ENCODE measurements at places on chromosomes 5 and 9.

- DNase-seq: no peak
Observed at GRCh38 chr5:137264573-137264972, 234.6 kb downstream of the SPOCK1 start.

DNA sequence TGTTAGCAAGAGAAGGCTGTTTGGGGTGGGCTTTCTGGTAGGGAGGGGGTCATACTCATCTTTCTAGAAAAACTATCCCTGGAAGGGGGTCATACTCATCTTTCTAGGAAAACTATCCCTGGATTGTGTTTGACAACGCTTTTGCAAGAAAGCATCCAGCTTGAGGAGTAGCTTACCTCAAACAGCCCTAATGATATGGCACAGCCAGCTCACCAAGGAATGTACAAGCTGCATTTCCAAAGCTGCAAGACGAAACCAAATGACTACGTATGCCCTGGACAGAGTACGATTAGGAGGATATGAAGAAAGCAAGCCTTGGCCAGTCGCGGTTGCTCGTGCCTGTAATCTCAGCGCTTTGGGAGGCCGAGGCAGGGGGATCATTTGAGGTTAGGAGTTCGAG lies 63.4 kb downstream of the KLF4 start:
- DNase-seq: no peak

- no peak for DNase-seq
Observed at GRCh38 chr9:13790055-13790454, 510.6 kb upstream of the MPDZ start.

GRCh38 chr5:33824516-33825195 lies 67.1 kb downstream of the ADAMTS12 start:
- no peak for DNase-seq

GRCh38 chr5:113869611-113870010 lies 356.1 kb downstream of the YTHDC2 start:
- no peak for DNase-seq

DNA sequence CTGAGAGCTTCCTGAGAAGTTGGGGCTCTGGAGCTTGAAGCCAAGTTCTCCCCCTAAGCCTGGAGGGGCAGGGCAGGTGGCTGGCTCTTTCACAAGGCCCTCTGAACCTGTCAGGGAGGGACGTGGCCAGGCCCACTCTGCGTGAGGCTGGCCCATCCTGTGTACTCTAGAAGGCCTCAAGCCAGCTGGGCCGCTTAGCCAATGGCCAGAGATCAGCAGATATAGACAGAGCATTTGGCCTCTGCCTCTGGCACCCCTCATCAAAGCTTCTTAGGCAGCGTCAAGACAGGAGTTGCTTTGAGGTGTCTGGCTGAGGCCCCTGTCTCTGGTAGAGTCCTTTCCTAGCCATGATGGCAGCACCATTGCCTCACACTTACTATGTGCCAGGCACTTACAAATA lies 105.6 kb downstream of the FGF18 start:
- DNase-seq: no peak

DNA sequence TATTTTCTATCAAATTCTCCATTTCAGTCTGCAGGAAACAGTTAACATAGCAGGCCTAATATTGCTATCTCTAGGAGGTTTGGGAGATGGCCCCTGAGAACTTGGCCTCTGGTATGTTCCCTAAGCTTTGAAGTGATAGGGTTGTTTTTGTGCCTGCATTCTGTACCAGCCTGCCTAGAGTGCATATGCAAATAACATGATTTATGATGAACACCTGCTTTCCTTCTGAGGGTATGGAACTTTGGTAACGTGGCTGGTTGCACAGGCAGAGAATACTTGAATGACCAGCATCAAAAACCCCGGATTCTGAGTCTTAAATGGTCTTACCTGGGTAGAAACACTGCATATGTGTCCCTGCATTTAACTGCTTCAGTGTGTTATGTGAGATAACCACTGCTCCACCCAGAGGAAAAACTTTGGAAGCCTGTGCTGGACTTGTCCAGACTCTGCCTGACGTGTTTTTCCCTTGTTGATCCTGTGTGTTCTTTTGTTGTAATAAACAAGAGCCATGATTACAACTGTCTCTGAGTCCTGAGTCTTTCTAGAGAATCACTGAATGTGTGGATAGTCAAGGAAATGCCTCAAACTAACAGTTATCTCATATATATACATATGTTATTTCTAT lies 111.3 kb upstream of the ABCA1 start:
- no peak for DNase-seq

DNA sequence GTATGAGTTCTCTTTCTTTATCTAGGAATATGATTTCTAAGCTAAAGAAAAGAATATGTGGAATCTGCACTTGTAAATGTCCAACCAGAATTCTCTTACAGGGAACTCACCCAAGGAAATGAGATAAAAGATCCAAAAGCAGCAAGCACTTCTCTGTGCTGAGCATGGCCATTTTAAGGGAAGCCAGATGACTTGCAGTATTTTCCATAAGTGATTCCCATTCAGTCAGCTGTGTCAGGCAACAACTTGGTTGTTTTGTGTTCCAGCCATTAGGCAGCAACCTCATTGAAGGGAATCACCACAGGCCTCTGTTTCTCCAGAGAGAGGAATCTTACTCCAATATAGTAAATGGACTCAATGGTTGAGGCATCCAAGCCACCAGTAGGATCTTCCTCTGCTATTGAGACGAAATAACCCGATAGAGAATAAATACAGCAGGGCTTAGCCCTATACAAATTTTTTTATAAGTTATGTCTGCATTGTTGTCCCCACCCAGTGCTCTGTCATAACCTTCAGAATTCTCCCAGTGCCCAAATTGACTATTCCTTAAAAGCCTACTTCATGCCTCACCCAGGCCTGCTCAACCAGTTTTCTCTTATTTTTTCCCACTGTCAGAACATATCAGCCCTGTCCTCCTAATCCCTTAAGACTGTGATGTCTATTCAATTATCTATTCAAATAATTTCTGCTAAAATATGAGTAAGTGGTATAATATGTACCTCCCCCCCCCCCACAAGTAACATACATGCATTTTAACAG lies 236.6 kb downstream of the PJA2 start:
- DNase-seq: no peak

DNA sequence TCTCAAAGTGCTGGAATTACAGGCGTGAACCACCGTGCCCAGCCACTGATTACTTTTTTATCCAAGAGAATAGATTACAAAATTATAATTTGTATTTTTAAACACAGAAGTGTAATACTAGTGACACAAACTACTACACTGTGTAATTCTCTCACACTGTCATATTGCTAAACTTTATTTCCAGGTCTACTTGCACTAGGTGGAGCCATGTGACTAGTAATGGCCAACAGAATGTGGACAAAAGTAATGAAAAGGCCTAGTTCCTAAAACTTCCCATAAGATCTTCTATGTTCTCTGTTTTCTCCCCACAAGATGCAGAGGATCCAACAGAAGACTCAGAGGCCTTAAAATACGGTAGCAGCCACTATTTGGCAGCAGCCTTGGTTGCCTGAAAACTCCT lies 27.3 kb downstream of the NADK2 start:
- DNase-seq: no peak

GRCh38 chr5:146595088-146595487 lies 79.1 kb upstream of the GPR151 start:
- no peak for DNase-seq

- DNase-seq: no peak
Observed at GRCh38 chr5:124328201-124328600, 418.2 kb downstream of the ZNF608 start.

DNA sequence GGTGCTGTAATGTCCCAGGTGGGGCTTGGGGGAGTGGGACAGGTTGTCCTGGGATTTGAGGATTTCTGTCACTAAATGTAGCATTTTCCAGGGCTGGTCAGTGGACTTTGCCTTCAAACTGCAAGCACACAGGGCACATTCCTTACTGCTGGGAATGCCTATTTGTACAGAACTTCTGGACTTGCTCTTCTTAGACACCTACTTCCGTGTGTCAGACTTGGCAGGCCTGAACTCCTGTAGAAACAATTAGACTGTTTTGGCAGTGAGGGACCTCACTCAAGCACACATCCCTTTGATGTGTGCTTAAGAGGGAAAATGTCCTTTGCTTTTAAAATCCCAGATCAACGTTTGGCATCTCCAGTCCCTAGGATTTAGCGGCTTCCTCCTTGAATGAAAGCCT lies 192.2 kb downstream of the PAPPA start:
- DNase-seq: no peak

DNA sequence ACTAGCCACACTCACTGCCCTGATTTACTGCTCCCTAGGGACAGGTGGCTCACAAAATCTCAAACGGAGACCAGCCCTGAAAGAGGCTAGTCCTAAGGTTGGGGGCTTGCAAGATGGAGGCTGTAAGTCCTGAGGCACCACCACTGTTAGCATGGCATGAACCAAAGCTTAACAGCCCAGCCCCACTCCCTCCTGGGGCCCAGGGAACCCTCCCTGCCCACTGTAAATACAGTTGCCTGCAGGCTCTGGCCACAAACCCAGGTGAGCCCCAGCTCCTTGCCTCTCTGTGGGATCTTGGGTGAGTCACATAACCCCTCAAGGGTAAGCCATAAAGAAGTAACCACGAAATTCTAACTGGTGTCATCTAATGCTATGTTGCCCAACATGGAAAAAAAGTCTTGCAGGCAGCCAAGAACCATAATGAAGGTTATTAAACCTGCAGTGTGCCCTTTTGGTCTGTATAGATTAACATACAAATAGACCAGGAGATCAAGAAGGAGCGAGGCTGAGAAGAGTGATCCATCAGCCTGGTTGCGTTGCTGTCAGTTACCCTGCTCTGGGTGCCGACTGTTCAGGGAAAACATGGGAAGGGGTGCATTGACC lies 1.7 kb upstream of the POMT1 start:
- peak; percentile 49 for DNase-seq

DNA sequence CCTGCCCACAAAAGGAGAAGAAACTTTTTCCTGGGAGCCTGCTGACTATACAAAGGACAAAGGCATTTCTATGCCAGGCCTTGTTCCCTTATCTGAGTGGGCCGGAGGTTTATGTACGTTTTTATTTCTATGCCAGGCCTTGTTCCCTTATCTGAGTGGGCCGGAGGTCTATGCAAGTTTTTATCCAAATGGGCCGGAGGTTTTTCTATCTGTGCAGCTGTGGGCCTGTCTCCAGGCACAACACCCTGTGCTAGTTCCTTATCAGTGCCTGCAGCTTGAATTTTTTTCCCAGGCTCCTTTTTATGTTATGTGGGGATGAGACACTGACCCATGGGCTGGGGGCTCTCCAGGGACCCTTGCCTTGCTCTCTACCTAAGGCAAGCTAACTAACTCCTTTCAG lies 5.5 kb downstream of the SLC25A2 start:
- no peak for DNase-seq

- DNase-seq: no peak
Observed at GRCh38 chr5:58926541-58926935, 343.7 kb downstream of the RAB3C start.

- DNase-seq: no peak
Observed at GRCh38 chr9:109417054-109417453, 81.1 kb downstream of the PTPN3 start.

GRCh38 chr5:143605403-143606005 lies 202.0 kb upstream of the NR3C1 start:
- no peak for DNase-seq

GRCh38 chr5:79305706-79306105 lies 69.8 kb downstream of the JMY start:
- no peak for DNase-seq

- DNase-seq: no peak
Observed at GRCh38 chr5:169767938-169768337, 130.9 kb downstream of the DOCK2 start.

- no peak for DNase-seq
Observed at GRCh38 chr5:10486511-10487344, 45.0 kb downstream of the ROPN1L start.

GRCh38 chr5:156687514-156687913 lies 162.6 kb upstream of the PPP1R2B start:
- DNase-seq: no peak

DNA sequence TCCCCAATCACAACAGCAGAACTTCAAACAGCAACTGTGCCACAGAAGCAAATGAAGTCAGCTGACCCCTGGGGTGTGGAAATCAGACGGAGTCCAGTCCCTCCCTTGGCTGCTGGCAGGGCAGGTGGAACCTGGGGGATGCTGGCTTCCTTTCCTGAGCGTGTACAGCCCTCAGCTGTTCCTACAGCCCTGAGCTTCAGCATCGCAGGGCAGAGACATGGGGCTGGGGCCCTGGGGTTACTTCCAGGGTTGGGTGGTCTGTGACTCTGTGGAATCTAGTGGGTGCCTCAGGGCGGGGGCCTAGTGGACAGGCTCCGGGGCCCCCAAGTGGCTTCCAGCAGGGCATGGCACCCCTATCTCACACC lies 7.3 kb upstream of the RXRA start:
- no peak for DNase-seq

DNA sequence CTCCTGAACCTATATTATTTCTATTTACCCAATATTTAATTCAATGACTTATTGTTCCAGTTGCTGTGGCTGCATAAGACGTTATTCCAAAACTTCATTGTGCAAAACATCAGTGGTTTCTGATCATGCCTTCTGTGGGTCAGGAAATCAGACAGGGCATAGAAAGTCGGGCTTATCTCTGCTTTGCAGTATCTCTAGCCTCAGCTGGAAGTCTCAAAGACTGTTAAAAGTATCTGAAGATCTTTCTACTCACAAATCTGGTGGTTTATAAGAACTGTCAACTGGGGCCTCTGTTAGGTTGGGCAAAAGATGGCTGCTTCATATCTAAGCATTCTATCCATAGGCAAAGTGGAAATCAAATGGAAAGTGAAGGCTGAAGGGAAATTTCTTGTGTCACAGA lies 687.7 kb upstream of the ARRDC3 start:
- no peak for DNase-seq

- DNase-seq: no peak
Observed at GRCh38 chr5:73444499-73445438, 3.8 kb downstream of the FOXD1 start.

DNA sequence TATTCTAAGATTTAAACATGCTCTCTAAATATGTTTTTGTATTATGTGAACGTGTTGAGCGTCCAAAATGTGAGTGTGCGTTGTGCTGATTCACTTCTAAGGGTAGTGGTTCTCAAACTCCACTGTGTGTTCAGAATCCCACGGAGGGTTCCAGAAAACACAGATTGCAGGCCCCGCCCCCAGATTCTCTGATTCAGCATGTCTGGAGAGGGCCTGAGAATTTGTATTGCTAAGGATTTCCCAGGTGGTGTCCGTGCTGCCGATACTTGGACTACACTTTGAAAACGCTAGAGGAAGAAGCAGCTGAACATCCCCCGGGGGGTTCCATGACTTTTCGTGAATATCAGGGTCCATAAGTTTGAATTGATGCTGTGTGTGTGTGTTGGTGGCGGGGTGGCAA lies 1043.2 kb upstream of the WWC1 start:
- no peak for DNase-seq

- DNase-seq: no peak
Observed at GRCh38 chr9:108897324-108898096, 35.4 kb downstream of the ACTL7A start.

- no peak for DNase-seq
Observed at GRCh38 chr5:140312067-140312790, 9.3 kb upstream of the PFDN1 start.

DNA sequence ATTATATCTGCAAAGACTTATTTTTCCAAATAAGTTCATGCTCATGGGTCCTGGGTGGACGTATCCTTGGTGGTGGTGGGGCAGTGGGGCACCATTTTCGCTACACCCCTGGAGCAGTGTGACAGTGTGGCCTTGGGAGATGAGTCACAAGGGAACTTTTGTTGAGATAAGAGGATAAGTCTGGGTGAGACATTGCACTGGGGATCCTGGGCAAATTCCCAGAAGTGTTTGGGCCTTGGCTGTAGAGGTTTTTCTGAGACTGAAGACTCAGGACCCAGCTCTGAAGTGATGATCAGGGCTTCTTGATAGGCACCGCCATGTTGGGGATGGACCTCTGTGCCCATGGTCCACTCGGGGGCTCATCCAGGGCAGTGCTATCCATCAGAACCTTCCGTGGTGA lies 149.4 kb downstream of the MACROH2A1 start:
- DNase-seq: no peak

GRCh38 chr5:112419986-112420864 lies 1.1 kb upstream of the EPB41L4A start:
- peak; percentile 22 for DNase-seq
